ENCODE measurements at places on chromosomes 3 and 15. TPM values are rescaled to one million over a fixed set of nuclear protein-coding genes. Genes with fewer than 3 reads are reported as not detected.

Gene TEX55
- total RNA-seq: not detected

Gene HTR3E
- not detected for total RNA-seq

Gene RARB
- 11.7 TPM for total RNA-seq

Gene MEGF11
- total RNA-seq: 0.03 TPM

DNA sequence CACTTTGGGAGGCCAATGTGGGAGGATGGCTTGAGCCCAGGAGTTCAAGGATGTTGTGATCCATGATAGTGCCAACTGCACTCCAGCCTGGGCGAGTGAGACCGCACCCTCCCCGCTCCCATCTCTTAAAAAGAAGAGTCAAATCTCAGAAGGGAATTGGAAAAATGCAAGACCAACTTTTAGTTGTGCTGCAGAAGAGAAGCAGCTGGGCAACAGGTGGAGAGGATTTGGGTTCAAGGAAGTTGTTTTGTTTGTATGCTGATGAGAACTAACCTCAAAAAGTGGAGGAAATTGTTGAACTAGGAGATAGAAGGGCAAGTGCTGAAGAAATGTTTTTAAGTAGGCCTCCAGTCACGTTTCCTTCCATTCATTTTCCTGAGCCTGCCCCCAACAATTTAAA is 12.8 kb upstream of the PDCD7 start:
- H3K4me1 ChIP-seq: no peaks in the 10 kb centered on the region
- DNase-seq: no peak
- peaks cover 29% of the 10 kb centered on the region for H3K36me3 ChIP-seq
- H3K4me3 ChIP-seq: no peak overlapping the region
- H3K27ac ChIP-seq: no peak overlapping the region
- no peaks in the 10 kb centered on the region for H3K27me3 ChIP-seq

- H3K36me3 ChIP-seq: no peaks in the 10 kb centered on the region
- H3K27ac ChIP-seq: no peak overlapping the region
- peaks cover 20% of the 10 kb centered on the region for H3K4me1 ChIP-seq
- H3K27me3 ChIP-seq: no peaks in the 10 kb centered on the region
- no peak for DNase-seq
These were observed 167.9 kb upstream of the PRICKLE2 start for GRCh38 chr3:64393193-64393592.

DNA sequence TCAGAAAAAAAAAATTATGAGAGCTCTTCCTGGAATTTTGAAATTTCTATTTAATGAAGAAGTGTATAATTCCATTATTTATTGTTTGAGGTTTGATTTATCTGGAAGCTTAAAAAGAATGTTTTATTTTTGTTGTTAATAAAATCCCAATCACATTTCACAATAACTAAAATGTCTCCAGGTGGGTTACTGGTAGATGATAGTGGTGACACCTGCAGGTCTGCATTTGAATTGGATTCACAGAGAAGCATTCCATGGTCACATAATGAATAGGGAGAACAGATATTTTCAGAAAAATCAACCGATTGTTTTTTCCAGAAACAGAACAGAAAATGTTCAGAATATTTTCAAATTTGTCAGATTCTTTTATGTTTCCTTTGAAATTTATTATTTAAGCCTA is 48.3 kb downstream of the ASB7 start:
- no peaks in the 10 kb centered on the region for H3K36me3 ChIP-seq
- no peaks in the 10 kb centered on the region for H3K27me3 ChIP-seq
- no peak overlapping the region for H3K4me3 ChIP-seq
- H3K4me1 ChIP-seq: no peaks in the 10 kb centered on the region

DNA sequence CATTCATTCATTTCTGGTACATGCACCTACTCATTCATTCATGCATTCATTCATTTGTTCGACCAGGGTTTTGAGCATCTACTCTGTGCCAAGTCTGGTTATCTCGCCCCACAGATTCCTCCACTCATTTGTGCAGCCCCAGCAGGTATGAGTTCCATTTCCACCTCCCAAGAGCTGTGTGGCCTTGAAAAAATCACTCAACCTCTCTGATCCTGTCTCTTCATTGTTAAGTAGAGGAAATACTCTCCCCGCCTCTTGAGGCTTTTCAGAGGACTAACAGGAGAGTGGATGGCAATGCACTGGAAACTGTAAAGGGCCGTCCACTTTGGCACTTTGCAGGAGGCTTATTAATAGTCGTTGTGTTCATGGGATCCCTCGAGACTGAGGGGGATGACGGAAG is 61.8 kb downstream of the CYP11A1 start:
- DNase-seq: no peak
- H3K4me1 ChIP-seq: no peaks in the 10 kb centered on the region
- H3K27ac ChIP-seq: no peak overlapping the region
- H3K27me3 ChIP-seq: peaks cover 27% of the 10 kb centered on the region
- H3K4me3 ChIP-seq: no peak overlapping the region

DNA sequence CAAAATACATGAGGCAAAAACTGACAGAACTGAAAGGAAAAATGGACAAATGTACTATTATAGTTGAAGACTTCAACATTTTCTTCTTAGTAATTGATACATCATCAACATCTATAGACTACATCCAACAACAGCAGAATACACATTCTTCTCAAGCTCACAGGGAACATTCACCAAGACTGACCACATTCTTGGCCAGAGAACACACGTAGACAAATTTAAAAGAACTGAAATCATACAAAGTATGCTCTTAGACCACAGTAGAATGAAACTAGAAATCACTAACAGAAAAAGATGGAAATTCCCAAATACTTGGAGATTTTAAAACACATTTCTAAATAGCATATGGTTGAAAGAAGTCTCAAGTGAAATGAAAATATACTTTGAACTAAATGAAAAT is 55.1 kb upstream of the NSMCE3 start:
- no peak overlapping the region for H3K4me3 ChIP-seq
- H3K4me1 ChIP-seq: no peaks in the 10 kb centered on the region
- no peak overlapping the region for H3K27ac ChIP-seq
- DNase-seq: no peak

DNA sequence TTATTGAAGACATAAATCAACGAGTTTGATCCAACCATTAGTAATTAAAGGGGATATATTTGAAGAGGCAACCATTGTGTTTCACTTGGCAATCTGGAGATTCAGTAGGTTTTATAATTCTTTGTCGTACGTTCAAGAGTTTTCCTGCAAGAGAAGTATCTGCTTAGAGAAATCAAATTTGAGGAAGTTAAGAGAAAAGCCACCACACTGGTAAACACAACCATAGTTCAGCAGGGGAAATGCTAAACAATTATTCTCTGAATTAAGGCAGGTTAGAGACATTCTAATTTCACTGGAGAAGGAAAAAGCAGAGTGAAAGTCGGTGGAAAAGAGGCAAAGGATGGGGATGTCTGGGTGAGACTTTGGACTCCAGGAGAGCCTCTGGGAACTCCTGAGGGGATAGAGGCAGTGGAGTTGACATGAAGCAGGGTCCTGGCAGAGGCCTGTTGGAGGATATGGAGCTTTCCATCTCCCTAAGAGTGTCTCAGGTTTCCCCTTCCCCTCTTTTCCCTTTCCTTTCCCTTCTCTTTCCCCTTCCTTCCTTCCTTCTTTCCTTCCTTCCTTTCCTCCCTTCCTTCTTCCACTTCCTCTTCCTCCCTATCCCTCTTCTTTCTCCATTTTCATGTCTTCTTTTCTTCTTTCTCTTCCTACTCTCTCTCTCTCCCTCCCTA is 26.5 kb downstream of the SPINK8 start:
- H3K4me3 ChIP-seq: no peak overlapping the region
- no peaks in the 10 kb centered on the region for H3K36me3 ChIP-seq
- no peaks in the 10 kb centered on the region for H3K27me3 ChIP-seq
- DNase-seq: no peak

GRCh38 chr15:59307165-59307537 is 65.5 kb downstream of the MYO1E start:
- H3K4me1 ChIP-seq: peaks cover 39% of the 10 kb centered on the region
- no peak overlapping the region for H3K27ac ChIP-seq
- DNase-seq: no peak
- H3K4me3 ChIP-seq: no peak overlapping the region

- no peak overlapping the region for H3K4me3 ChIP-seq
- H3K36me3 ChIP-seq: no peaks in the 10 kb centered on the region
- DNase-seq: no peak
- no peak overlapping the region for H3K27ac ChIP-seq
- H3K4me1 ChIP-seq: peaks cover 32% of the 10 kb centered on the region
These were observed 67.8 kb downstream of the LSM3 start for GRCh38 chr3:14246414-14246813.

- DNase-seq: no peak
- no peak overlapping the region for H3K4me3 ChIP-seq
- H3K27me3 ChIP-seq: no peaks in the 10 kb centered on the region
- H3K27ac ChIP-seq: no peak overlapping the region
These were observed 10.8 kb upstream of the TSEN2 start for GRCh38 chr3:12473511-12473910.

DNA sequence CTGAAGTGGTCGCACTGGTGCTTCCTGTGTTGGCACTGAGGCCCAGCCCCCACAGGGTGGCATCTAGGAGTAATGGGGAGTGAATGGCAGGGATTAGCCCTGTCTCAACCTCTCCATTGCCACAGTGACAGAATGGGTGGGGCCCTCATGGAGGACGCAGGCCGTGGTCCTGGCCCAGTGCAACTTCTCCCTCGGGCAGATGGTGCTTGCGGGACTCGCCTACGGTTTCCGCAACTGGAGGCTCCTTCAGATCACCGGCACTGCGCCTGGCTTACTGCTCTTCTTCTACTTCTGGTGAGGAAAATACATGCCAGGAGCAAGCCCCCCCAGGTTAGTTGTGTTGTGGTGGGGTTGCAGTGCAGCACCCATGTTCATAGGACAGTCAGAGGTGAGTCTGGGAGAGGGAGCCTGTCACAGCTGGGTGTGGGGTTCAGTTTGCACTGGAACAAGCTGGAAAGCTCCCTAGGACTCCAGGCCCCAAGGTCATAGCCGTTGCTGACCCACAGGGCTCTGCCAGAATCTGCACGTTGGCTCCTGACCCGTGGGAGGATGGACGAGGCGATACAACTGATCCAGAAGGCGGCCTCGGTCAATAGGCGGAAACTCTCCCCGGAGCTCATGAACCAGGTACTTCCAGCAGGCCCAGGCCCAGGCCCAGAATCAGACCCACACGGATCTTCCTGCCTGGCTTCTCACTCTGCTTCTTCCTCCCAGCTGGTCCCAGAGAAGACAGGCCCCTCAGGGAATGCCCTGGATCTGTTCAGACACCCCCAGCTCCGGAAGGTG is 7.0 kb upstream of the SLC22A14 start:
- H3K36me3 ChIP-seq: no peaks in the 10 kb centered on the region
- no peak overlapping the region for H3K4me3 ChIP-seq
- H3K27me3 ChIP-seq: no peaks in the 10 kb centered on the region
- no peaks in the 10 kb centered on the region for H3K4me1 ChIP-seq

Measured in SJSA1 (cell line).